ENCODE measurements at places on chromosomes 16 and 17.
A peak's percentile ranks its signal among the peaks of the same experiment; 100 is the strongest.

DNA sequence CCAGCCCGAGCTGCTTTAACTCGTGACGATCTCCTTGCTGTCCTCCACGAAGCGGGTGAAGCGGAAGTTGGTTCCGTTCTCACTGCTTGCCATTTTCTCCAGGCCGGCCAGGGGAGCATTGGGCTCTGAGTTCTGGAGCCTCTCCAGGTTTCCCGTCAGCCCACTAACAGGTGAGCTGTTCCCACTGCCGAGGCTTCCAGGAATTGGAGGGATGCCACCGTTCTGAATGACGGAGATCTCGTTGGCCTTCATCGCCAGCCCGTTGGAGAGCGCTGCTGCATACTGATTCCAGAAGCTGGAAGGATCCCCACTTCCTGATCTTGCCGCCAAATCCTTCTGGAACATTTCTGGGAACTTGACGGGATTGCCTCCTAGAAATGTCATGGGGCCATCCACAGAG lies 14.0 kb downstream of the SALL1 start:
- no peak for DNase-seq

GRCh38 chr17:63973930-63974593 lies 1.3 kb upstream of the SCN4A start:
- no peak for DNase-seq

GRCh38 chr16:1900452-1900774 lies 17.8 kb downstream of the HS3ST6 start:
- peak; percentile 12 for DNase-seq

- DNase-seq, result no peak
These were observed 102.0 kb downstream of the OR1D5 start for GRCh38 chr17:2961446-2961845.

- DNase-seq, result no peak
These were observed 402.6 kb upstream of the C16orf82 start for GRCh38 chr16:26664086-26664485.

DNA sequence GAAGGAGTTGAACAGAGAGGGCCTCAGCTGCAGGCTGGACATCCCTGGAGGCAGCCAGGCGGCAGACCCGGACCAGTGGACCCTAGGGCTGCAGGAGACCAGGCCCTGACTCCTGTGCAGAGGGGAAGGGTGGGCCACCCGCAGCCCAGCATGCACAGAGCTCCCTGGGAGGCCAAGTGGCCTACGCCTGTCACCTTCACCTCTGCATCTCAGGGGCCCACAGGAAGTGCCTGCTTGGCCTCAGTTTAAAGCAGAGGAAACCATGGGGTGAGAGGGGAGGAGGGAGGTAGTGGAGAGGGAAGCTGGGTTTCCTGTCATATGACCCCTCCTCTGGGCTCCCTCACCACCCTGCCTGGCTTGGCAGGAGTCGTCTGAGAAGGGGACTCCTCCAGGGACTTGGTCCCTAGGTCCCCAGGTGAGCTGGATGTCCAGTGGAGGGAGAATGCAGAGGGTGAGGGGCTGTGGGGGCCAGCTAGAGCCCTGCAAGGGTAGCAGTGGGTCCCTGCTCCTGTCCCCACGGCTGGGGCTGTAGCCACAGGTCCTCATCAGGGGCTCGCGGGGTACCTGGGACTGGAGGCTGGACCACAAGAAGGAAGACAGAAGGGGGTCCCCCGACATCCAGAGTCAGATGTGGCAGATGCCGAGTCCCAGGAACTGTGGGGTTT lies at the start of gene TMC8:
TSS of gene TMC8 (plus strand) at position 335 of the 665 bp plus-strand sequence. CDS start 818 bp downstream, outside the sequence.
- DNase-seq, result no peak

DNA sequence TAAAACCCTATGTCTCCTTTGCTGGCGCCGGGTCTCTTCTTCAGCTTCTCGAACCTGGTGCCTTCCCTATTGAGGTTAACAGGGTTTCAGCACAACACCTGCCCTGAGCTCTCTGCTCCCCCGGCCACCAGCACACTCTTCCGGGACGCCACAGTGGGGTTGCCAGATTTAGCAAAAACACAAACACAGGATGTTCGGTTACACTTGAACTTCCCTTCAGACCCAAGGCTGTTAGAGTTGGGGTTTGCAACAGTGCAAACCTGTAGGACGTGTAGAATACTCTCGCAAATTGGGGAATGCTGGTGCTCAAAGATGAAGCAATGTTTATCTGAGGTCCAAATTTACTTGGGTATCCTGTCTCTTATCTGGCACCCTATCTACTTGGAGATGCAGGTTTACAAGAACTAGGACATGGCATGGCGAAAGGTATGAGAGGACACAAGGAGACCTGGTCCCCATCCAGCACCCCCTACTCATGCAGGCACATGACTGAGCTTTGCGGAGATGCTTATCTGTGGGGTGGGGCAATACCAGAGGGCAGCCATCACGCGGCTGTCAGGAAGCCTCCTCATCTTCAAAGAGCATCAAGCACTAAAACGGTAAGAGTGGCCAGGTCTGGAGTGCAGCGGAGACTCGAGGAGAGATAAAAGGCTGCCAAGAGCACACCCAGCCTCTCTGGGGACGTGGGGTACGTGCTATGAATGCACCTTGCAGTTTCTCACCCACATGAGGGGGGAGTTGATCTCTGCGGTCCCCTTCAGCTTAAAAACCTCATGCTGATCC lies 52.8 kb downstream of the SDK2 start:
- no peak for DNase-seq

DNA sequence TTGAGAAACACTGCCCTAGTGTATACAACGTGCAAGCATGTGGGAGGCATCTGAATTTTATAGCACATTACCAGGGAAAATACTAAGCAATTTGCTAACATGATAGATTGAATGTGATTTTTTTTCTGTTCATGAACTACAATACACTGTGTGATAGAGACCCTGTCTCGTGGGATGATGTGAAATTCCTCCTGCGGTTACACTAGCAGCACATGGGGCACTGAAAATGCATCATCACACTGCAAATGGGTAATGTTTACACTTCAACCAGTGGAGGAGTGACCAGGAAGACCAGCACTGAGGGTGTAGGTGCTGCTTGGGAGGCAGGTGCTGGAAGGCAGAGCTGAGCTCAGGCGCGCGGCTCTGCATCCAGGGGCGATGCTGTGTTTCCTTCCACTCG lies 28.8 kb downstream of the ORC6 start:
- no peak for DNase-seq

DNA sequence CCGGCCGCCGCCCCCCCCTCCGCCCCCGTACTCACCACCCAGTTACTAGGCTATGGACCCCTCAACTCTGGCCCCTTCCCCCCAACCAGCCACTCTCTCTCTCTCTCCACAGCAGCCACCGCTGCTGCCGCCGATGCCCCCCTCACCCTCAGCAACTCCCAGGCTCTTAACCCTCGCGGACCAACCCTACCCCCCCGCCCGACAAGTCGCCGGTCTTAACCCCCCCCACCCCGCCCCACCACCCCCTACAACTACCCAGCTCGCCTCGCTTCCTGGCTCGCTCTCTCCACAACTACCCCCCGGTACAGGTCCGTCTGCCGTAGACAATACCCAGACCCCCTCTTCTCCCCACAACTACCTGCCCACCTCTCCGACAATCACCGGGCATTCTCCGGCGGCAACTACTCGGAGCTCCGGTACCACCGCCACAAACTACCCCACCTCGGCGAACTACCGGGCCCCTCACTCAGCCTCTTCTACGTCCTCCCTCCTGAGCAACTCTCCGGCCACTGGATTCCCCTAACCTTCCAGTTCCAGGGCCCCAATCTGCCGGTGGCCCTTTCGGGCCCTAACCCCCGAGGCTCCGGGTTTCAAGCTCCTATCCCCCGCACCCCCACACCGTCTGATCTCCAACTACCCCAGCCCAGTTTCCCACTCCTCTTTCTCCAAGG lies 702 bp downstream of the PHF23 start:
- DNase-seq, result no peak

GRCh38 chr16:35195173-35195863 lies 1735.9 kb downstream of the TP53TG3F start:
- no peak for DNase-seq

GRCh38 chr16:1070084-1070863 lies 2.3 kb upstream of the SSTR5 start:
- DNase-seq, result no peak

DNA sequence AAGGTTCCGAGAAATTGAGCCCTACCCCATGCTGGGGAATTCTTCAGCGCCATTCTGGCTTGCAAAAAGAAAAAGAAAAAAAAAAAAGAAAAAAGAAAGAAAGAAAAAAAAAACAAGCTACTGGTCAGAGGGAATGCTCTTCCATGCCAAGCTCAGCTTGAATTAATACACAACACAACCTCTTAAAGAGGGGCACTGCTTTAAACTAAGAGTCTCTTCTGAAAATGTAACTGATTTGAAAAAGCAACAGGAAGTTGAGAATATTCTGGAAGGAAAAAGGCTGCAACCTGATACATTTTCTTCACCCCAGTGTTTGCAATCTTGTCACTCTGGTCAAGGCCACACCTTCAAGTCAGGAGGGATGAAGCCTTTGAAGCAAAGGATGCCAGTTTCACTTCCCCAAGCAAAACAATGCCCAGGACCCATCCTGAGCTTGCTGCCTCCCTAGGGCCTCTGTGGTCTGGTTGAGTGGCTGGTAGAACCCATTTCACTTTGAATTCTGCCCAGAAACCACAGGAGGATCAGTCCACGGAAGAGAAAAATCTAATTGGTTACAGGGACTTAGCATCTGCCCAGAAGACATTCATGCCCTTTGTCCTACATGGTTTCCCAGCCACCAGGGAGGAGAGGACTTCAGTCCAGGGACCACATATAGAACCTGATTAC lies 389.7 kb downstream of the SOX9 start:
- no peak for DNase-seq

- no peak for DNase-seq
These were observed 18.8 kb upstream of the CIITA start for GRCh38 chr16:10858203-10858602.

DNA sequence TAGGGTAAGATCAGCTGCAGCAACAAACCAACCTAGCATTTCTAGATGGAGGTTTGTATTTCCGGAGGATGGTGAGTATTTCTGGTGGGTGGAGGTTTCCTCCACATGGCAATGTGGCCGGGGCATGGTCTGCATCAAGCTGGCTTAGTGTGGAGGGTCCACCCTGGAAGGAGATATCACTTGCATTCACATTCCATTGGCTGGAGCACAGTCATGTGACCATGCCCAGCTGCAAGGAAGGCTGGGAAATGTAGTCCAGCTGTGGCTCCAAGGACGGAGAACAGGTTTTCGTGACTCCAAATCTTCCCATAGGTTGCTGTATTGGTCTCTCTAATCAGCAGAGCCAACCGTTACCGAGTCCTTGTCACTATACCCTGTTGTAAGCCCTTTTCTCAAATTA lies 68.7 kb downstream of the RAI1 start:
- DNase-seq, result no peak

DNA sequence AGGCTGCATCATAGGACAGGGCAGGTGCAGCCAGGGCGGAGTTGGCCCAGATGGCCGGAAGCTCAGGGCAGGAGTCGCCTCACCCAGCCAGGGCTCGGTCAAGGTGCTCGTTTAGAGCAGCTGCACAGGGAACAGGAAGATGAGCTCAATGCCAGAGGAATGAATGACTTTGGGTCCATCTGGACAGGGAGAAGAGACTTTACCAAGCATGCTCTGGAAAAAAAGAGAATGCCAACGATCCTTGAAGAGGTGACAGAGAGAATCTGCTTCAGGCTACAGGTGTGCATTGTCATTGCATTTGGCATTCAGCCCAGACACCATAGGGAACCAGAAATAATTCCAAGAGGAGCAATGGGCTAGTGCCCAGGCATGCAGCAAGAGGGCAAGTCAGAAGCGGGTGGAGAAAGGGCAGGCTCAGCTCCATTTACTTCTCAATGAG lies 6.7 kb upstream of the MPP3 start:
- DNase-seq, result no peak

DNA sequence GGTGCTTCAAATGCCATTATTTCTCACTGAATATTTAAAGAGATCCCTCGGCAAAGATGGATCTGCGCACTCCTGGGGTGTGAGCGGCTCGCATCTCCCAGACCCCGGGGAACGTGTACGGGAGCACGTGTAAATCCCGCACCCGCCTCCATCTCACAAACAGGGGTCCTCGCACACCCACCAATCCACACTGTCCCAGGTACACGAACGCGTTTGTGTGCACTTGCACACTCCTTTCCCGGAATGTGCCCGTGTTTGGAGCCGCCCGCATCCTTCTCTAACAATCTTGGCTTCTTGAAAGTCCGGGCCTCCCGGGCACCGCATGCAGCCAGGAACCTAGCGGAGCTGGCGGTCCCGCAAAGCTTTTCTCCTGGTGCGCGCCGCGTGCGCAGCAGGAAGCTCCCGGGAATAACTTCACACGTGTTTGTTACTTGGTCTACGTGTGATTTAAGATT lies 2.5 kb upstream of the SALL1 start:
- DNase-seq, result no peak

DNA sequence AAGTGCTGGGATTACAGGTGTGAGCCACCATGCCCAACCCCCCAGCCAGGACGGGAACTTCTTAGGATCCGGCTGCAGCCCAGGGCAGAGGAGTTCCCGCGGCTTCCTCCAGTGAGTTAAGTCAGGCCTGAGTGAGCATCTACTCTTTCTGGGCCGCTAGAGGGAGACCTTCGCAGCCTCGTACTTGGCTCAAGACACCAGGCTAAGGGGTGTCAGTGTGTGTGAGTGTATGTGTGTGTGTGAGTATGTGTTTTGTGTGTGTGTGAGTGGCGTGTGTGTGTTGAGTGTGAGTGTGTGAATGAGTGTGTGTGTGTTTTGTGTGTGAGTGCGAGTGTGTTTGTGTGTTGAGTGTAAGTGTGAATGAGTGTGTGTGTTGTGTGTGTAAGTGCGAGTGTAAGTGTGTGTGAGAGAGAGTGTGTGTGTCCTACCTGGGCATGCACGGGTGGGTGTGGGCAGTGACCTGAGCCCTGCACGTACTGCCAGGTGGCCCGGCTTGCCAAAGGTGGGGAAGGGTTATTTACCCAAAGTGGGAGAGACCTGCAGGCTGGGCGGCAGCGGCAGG lies 58.5 kb downstream of the TMEM235 start:
- peak; percentile 91 for DNase-seq

GRCh38 chr17:74663561-74663960 lies 40.0 kb upstream of the CD300E start:
- DNase-seq, result no peak

GRCh38 chr17:31556969-31557645 lies 165.6 kb downstream of the RAB11FIP4 start:
- DNase-seq, result no peak

DNA sequence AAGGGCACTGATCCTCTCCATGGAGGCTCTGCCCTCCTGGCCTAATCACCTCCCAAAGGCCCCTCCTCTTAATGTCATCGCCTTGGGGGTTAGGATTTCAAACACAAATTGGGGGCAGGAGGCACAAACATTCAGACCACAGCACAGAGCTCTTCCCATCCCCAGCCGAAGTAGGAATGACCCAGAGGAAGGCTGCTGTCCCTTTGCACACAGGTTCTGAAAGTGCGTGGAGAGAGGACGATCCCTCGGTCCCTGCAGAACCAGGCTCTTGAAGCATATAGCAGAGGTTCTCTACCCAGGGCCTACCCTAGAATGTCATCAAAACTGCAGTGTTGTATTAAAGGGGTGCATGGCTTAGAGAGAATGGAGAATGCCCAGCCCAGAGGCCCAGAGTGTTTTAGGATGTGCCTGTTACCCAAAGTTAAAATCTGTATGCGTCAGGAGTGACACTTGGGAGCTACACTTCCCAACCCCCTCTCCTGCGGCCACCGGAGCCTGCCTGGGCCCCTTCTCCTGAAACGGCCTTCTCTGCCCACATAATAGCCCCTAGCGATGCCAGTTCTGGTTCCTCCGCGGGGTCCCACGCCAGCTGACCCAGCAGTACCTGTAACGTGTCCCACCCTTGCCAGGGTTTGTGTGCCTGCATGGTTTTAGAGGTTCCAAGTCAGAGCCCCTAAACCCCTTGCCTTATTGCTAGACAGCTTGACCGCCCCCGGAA lies 159.5 kb upstream of the CACNG5 start:
- DNase-seq, result no peak

- no peak for DNase-seq
These were observed 38.0 kb upstream of the SNN start for GRCh38 chr16:11630046-11630767.

Data from D341Med (cell line).